ENCODE measurements at places on chromosomes 4 and X. TPM values are rescaled to one million over a fixed set of nuclear protein-coding genes. Genes with fewer than 3 reads are reported as not detected.

The ARR3 gene
- not detected for polyA plus RNA-seq

DNA sequence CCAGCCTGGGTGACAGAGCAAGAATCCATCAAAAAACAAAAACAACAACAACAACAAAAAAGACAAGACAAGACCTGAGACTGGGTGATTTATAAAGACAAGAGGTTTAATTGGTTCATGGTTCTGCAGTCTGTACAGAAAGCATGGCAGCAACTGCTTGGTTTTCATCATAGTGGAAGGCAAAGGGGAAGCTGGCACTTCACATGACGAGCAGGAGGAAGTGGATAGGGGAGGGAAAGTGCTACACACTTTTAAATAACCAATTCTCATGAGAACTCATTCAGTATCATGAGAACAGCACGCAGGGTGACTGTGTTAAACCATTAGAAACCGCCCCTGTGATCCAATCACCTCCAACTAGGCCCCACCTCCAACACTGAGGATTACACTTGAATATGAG is 28.4 kb upstream of the SLC10A7 start:
- H3K27ac ChIP-seq, result no peak overlapping the region
- H3K4me1 ChIP-seq, result no peaks in the 10 kb centered on the region
- peaks cover 7% of the 10 kb centered on the region for H3K27me3 ChIP-seq
- no peak for DNase-seq
- no peaks in the 10 kb centered on the region for H3K36me3 ChIP-seq

The CFAP99 gene
- polyA plus RNA-seq, result not detected

GRCh38 chrX:117771384-117771783 is 345.2 kb downstream of the KLHL13 start:
- H3K27ac ChIP-seq, result no peak overlapping the region
- no peaks in the 10 kb centered on the region for H3K4me1 ChIP-seq
- H3K4me3 ChIP-seq, result no peak overlapping the region

DNA sequence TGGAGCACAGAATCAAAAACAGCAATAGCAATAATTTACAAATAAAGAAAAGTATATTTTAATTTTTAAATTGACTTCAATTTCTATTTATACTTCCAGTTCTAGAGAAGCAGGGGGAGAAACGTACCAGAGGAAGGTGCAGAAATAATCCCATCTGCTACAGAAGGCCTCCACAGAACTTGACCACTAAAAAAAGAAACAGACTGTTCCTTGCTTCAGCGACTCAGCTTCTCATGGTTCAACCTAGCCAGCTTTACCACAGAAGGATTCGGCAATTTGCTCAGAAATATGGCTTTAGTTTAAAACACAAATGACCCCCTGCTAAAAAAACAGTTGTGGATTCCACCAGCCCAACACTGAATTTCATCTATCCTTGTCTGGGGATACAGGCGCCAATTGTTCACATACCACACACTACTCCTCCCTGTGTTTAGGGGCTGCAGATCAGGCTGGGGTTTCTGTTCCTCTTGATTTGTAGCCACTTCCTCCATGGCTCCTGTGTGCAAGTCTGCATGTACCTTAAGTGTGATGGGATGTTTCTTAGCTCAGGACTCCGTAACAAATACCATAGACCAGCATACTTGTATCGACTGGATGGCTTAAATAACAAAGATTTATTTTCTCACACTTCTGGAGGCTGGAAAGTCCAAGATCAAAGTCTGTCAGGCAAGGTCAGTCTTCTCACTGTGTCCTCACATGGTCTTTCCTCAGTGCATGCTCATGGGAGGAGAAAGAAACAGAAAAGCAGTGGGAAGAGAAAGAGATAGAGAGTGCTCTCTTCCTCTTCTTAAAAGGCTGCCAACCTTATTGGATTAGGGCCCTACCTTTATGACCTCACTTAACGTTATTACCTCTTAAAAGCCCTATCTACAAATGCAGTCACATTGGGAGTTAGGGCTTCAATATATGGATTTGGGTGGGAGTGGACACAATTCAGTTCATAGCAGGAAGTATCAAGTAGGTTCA is 79.1 kb downstream of the AMOT start:
- no peaks in the 10 kb centered on the region for H3K4me1 ChIP-seq
- H3K36me3 ChIP-seq, result no peaks in the 10 kb centered on the region
- DNase-seq, result no peak

- no peak overlapping the region for H3K27ac ChIP-seq
- DNase-seq, result no peak
- H3K36me3 ChIP-seq, result no peaks in the 10 kb centered on the region
- no peaks in the 10 kb centered on the region for H3K27me3 ChIP-seq
- no peaks in the 10 kb centered on the region for H3K4me1 ChIP-seq
- H3K4me3 ChIP-seq, result no peak overlapping the region
Measured at GRCh38 chr4:181477591-181477990, 765.6 kb upstream of the TENM3 start.

The NEXMIF gene
- polyA plus RNA-seq, result not detected

The FGA gene
- not detected for polyA plus RNA-seq

The TCEAL5 gene
- polyA plus RNA-seq, result not detected

The RBMXL3 gene
- not detected for polyA plus RNA-seq
